IMR-90 (cell line): ENCODE measurements at places on chromosomes 4 and X. TPM values are rescaled to one million over a fixed set of nuclear protein-coding genes. Genes with fewer than 3 reads are reported as not detected.

Gene DUSP21
- total RNA-seq: not detected in 2 replicates

Gene PDE5A
- total RNA-seq: 567 and 770 TPM in 2 replicates

Gene CLTRN
- under 0.01 TPM in 2 replicates for total RNA-seq

Gene FMR1NB
- not detected in 2 replicates for total RNA-seq

Gene SSX4B
- not detected in 2 replicates for total RNA-seq

Gene SPATA18
- 4.7 and 5.0 TPM in 2 replicates for total RNA-seq

Gene TEX13B
- total RNA-seq: not detected in 2 replicates

Gene MTNR1A
- not detected in 2 replicates for total RNA-seq

Gene MAGEE2
- total RNA-seq: not detected in 2 replicates
